ENCODE measurements at places on chromosomes 12 and 14.

GRCh38 chr14:33259764-33260163 is 321.1 kb downstream of the NPAS3 start:
- DNase-seq: no peak

DNA sequence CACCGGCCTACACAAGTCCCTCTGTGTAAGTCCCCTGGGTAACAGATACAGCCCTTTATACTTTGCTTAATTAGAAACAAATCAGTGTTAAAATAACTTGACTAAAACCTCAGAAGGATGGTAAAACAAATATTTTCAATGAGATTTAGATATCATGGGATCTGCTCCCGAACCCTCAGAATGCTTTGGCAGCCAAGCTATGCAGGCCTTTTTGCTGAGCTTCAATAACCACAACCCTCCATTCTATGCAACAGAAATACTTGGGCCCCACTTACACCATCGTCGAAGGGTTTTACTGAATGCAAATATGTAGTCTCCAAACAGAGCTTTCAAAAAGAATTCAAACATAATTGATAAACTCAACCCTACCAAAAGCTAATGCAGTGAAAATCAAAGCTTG is 29.3 kb upstream of the PITPNM2 start:
- no peak for DNase-seq

DNA sequence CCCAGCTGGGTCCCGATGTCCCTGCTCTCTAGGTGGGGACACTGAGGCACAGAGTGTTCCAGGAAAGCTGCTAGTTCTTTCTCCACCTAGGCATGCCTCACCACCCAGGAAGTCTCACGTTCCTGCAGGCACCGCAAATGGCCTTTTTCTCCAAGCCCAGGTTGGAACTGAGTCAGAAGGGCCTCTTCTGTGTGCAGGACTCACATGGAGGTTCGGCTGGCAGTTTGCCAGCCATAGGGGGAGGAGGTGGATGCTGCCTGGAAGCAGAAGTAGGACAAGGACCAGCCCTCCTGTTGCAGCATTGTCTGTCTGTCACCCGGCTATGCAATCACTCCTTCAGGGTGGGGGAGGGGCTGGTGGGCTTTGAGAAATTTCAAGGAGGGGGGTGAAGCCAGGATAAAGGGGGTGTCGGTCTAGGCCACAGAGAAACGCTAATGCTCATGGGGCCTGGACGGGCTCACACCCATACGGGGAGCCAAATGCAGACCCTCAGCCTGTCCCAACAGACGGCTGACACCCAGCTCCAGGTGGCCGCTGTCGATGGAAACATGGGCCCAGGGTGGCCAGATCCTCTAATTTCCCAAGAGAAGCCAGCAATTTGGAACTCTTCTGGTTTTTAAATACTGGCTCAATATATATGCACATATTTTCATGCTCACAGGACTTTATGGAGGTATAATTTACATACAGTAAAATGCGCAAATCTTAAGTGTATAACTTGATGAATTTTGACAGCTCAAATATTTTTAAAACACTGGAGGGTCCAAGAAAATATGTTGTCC is 120.5 kb downstream of the PHETA1 start:
- no peak for DNase-seq

GRCh38 chr12:121096199-121096798 is 36.4 kb upstream of the P2RX7 start:
- DNase-seq: no peak

GRCh38 chr12:49672301-49673217 is 34.6 kb downstream of the FMNL3 start:
- DNase-seq: no peak

DNA sequence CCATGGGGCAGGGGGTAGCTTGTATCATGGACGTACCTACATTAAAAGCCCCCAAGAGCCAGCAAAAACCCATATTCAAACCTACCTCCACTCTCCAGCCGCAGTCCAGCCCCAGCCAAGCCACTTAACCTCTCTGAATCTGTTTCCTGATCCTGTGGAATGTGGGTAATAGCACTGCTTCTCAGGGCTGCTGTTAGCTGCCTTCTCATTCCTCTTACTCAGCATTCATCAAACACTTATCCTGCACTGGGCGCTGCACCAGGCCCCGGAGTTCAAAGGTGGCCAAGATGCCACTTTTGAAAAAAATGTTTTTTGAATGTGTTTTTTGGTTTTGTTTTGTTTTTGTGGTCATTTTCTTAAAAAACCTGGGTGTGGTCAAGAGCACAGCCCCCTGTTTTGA is 237.4 kb downstream of the CHST11 start:
- DNase-seq: no peak

DNA sequence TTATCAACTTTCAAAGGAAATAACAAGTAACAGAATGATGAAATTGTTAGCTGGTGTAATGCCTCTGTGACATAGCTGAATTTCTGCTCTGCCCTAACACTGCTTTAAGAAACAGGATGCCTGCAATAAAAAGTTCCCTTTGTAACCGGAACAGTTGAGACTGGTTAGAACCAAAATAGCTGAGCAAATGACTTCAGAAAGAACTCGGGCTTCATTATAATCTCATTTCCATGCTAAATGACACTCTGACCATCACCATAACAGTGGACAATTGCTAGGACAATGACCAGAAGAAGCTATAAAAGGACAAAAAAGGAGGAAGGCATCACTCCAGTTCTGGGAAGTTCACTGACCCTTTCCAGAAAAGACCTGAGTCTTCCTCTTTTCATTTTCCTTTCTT is 23.5 kb upstream of the PYGL start:
- no peak for DNase-seq

DNA sequence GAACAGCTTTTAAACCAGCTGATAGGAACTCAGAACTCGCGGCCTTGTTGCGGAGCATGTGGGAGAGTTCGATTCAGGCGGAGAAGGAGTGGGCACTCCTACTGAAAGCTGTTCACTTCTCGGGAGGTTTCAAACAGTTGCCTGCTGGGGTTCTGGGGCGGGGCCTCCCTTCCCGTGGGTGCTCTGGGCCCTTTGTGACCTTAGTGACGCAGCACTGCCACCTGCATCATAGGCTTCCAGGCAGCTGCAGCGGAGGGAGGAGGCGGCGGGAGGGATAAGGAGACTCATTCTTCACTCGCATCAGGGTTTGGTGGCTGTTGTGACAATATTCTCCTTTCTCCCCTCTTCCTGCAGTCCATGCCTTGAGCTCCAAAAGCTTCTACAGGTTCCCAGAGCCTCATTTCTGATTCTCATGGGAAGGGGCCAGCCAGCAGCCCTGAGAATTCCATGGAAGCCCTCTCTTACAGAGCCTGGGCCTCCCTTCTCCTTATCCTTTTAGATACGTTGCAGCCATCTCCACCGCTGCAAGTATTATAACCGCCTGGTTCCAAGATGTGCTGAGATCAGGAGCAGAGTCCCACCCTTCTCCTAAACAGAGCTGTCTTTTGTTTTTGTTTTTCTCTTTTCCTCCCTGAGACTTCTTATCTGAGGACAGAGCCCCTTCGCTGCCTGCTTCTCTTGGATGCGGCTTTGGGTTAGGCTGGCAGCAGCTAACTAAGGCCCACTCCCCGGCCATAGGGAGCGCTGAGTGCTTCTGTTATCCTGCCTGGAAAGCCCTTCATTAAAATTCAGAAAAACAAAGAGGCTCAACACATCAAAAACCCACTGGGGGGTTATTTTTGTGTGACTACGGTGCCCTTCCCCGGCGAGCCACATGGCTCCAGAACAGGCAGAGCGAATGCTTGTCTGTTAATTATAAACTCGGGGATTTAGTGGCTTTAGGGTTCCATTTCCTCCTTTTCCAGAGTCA is 67.6 kb upstream of the GPATCH2L start:
- no peak for DNase-seq

DNA sequence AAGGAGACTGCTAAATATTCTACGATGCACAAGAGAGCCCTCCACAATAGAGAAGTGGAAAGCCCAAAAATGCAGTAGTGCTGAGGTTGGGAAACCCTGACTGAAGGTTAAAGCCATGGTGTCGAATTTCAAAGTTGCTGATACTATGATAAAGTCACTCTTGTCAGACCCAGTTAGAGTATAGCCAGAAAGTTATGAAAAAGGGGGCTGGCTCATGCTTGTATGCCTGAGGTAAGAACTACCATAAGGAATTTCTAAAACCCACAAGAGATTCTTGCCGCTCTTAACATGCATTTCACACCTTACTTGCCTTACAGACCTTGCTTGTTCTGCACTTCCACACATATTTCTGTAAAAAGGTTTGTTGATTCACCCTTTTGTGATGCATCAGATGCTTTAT is 184.6 kb downstream of the SLC6A15 start:
- DNase-seq: no peak

DNA sequence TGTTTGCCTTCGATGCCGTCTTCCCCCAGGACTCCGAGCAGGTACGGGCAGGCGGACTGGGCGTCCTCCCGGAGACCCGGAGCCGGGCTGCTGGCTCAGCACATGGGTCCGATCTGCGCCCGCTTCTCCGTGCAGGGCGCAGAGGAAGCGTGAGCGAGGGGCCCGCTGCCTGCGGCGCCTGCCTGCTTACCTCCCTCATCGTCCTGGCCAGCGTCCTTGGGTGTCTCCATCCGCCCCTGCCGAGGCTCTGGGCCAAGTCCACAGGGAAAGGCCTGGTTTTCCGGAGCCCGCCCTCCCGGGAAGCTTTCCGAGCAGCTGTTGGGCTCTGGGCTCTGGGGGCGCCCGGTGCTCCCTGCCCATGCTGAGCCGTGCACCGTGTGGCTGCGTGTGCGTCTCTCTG is 33.5 kb downstream of the KIF26A start:
- DNase-seq: no peak

- no peak for DNase-seq
Observed at GRCh38 chr14:69351385-69351784, 46.7 kb downstream of the ERH start.

GRCh38 chr12:123976227-123976826 is 3.3 kb downstream of the ZNF664 start:
- no peak for DNase-seq

DNA sequence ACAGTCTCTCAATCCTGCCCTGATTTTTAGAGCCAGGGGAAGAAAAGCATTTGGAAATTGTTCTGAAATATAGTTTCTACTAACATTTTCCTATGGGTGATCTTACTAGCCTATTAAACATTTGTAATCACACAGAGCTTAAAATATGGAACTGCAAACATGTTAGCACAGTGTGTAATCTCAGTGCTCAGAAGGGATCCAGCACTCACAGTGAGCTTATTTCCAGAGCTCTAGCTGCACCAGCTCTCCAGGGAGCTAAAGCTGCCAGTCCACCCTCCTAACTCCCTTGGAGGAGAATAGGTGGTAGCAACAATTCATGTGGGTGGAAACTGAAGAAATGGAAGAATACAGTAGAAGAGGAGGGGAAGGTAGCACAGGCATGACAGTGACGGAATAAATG is 64.9 kb upstream of the SYT1 start:
- DNase-seq: no peak
